Umbilical cord (tissue), 2 donors: ENCODE measurements at places on chromosomes 5 and 9. TPM values are rescaled to one million over a fixed set of nuclear protein-coding genes. Genes with fewer than 3 reads are reported as not detected.
A peak's percentile ranks its signal among the peaks of the same experiment; 100 is the strongest.

DNA sequence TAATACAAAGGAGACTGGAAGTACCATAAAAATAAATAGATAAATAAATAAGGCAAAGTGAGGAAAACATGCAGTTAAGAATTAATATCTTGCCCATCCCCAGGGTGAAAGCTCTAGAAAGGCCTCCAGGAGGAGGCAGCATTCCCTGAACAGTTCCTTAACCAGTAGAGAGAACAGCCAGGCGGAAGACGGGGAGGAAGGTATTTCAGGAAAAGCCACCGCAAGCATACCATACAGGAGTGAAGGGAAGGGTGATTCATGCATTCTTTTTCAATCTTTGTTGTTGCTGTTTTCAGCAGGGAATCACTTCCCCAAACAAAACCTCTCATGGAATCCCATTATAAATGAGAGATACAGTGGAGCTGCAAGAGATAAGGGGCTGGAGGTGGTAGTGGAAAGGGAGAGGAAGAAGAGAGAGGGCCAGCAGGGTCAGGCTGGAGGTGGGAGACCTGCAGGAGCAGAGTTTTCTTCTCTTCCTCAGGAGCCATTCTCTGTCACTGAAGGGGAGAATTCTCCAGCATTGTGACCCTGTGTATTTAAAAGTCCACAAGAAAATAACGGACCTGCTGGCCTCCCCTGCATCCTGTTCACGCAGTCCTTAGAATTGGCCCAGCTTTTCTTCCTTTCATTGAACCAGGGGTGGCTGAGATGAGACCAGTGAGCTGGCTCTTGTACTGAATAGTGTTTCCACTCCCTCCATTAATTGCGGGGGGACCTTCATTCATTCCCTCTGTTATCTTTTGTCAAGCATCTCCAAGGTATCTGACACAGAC is 255.9 kb downstream of the FAM114A2 start:
- no peak for DNase-seq

GRCh38 chr5:77369566-77369965 is 122.5 kb downstream of the WDR41 start:
- DNase-seq = no peak

DNA sequence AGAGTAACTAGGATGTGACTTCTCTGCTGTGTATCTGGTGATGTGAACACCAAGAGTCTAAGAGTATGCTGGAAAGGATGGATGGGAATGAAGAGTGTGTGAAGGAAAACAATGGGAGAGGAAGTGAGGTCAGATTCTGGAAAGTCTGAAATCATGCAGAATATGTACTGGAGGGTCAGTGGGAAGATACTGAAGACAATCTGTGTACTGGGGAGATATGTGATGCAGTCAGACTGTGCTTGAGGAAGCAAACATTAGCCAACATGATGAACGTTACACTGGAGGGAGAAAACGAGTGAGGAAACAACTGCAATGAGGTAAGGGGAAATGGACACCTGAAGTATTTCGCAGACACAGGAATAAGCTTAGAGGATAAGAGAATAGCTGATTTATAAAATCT is 105.7 kb downstream of the NR3C1 start:
- no peak for DNase-seq

DNA sequence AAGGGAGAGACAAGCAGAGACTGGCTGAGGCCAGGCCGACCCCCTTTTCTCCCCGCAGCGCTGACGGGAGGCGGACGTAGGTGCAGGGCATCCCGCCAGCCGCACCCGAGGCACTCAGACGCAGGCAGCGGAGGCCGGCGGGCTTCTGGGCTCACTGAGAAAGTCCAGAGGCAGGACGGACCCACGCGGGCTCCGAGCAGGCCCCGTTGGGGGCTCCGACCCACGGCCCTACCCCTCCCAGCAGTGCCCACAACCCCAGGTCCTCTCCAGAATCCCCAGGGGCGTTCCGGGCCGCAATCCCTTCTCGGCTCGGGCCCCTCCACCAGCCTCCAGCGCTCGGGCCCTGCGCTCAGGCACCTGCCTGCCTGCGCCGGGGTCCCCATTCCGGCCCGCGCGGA is 543 bp downstream of the MTMR12 start:
- DNase-seq = peak; percentile 63

DNA sequence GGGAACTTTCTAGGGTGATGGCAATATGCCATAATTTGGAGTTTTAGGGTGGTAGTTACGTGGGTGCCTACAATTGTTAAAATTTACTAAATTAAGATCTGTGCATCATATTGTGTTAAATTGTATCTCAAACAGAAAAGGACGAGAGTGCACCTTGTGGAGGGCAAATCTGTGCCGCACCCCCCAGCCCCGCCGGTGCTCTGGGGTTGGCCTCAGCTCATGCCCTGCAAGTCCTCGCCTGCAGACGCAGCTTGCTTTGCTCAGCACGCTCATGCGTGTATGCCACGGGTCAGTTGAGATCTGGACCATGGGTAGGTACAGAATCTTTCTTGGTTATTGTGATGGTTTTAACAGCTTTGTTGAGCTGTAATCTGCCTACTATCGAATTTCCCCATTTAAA is 33.7 kb upstream of the FCN1 start:
- no peak for DNase-seq

- DNase-seq = no peak
Observed at GRCh38 chr5:143248391-143248790, 155.1 kb downstream of the NR3C1 start.

- no peak for DNase-seq
Observed at GRCh38 chr5:157744051-157745011, 819 bp downstream of the LSM11 start.

DNA sequence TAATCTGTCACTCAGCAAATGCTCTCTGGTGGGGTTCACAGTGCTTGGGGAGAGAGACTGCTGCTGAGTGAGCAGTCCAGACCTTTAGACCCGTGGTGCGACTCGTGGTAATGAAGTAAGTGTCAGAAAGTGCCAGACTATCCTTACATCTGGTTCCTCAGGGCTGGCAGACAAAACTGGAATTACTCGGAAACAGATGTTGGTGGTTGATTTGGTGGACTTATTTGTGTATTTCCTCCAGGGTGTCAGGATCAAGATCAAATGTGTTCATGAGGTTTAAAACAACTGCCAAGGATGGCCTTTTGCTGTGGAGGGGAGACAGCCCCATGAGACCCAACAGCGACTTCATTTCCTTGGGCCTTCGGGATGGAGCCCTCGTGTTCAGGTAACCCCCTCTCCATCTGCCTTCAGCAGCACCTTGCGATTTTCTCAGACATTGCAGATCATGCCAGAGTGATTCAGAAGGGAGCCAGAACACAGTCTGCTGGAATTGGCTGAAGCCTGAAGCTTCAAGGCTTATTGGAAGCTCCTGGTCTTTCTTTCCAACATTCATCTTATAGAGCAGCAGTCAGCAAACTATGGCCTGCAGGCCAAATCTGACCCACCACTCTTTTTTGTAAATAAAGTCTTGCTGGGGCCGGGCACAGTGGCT is 105.2 kb downstream of the LIFR start:
- no peak for DNase-seq

GRCh38 chr9:128027705-128028104 is 39.4 kb downstream of the NAIF1 start:
- no peak for DNase-seq

GRCh38 chr5:93307557-93307956 is 273.5 kb downstream of the NR2F1-AS1 start:
- DNase-seq = no peak

DNA sequence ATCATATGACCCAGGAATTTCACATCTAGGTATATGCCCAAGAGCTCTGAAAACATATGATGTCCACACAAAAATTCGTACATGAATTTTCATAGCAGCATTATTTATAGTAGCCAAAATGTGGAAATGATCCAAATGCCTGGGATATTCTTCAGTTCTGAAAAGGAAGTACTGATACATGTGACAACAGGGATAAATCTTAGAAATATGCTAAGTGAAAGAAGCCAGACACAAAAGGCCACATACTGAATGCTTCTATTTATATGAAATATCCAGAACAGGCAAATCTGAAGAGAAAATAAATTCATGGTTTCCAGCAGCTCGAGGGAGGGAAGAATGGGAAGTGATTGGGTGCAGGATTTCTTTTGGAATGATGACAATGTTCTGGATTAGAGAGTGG is 16.8 kb upstream of the ZBTB43 start:
- peak; percentile 79 for DNase-seq

- DNase-seq = no peak
Observed at GRCh38 chr5:61386045-61386800, 54.2 kb downstream of the ZSWIM6 start.

GRCh38 chr9:127838375-127839078 is 15.9 kb downstream of the ENG start:
- DNase-seq = peak; percentile 76

DNA sequence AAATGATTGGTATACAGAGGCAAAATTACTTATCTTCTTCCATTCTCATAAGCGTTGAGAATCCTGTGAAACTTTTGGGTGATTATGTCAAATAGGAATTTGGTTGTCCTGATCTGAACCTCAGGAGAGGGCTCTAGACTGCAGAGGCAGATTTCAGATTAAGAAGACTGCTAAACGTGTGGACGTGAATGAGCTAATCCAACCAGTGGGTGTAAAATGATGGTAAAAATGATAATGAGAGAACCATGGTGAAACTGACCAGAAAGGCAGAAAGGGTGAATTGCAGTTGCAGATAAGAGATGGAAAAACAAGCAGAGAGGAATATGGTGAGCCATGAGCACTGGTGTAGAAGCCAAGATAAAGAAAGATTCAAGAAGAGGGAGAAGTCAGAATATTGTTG is 1200.2 kb upstream of the CDH6 start:
- no peak for DNase-seq

DNA sequence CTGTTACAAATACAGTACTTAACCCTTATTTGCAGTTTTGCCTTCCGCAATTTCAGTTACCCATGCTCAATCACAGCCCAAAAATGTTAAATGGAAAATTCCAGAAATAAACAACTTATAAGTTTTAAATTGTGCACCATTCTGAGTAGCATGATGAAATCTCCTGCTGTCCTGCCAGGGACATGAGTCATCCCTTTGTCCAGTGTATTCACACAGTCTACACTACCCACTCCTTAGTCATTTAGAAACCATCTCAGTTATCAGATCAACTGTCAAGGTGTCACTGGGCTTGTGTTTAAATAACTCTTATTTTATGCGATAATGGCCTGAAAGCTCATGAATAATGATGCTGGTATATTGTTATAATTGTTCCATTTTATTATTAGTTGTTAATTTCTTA is 95.8 kb downstream of the PLCXD3 start:
- DNase-seq = peak; percentile 5

DNA sequence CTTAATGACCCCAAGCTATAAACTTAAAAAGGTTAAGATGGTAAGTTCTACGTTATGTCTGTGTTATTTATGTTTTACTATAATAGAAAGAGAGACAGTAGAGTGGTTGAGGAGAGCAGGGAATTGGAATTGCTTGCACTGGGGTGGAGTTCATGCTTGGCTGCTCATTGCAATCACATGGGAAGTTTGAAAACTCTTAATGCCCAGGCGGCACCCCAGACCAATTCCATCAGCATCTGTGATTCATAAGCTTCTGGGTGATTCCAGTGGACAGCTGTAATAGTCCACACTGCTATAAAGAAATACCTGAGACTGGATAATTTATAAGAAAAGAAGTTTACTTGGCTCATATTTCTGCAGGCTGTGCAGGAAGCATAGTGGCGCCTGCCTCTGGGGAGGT is 323.9 kb upstream of the MSX2 start:
- no peak for DNase-seq

DNA sequence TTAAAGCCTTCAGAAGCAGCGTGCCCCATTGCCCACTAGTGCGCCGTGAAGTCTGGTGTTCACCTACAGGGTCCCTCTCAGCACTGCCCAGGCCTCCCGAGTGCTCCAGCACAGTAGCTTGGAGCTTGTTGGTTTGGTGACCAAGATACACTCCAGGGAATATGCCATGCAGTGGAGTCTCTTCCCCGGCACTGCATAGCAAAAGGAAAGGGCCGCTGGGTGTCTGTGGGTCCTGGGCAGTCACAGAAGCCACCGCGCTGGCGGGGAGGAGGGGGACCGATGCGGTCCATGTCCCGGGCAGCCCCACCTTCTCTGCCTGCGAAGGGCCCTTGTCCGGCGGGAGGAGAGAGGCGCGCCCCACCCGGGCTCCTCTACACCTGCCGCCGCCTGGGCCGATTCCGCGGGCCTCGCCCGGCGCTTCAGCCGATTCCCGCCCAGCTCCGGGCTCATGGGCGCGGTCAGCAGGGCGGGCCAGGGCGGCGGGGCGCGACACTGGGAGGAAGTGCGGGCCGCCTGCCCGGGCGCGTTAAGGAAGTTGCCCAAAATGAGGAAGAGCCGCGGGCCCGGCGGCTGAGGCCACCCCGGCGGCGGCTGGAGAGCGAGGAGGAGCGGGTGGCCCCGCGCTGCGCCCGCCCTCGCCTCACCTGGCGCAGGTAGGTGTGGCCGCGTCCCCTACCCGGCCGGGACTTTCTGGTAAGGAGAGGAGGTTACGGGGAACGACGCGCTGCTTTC is at the start of gene SYK:
TSS of gene SYK (plus strand) at position 579 of the 732 bp plus-strand sequence. CDS start 42,080 bp downstream, outside the sequence.
- DNase-seq = peak; percentile 34

- no peak for DNase-seq
Observed at GRCh38 chr9:78050421-78050820, 18.8 kb upstream of the GNAQ start.

DNA sequence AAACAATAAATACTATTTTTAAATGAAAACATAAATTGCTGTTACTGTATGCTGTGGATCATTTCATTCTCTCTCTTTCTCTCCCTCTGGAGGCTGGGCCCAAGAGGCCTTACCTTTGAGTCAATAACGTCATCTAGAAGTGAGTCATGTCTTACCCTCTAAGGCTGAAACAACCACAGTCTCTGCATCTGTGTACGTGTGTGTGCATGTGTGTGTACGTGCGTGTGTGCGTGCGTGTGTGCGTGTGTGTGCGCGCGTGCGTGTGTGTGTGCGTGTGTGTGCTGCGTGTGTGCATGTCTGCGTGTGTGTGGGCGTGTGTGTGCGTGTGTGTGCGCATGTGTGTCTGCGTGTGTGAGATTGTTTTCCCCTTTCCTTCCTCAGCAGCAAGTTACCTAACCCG is 13.6 kb upstream of the IL17B start:
- no peak for DNase-seq

Gene SLC30A5
- 48.9 TPM for total RNA-seq

Gene RMRP
- total RNA-seq = 12,614 TPM

Gene SCGB3A2
- total RNA-seq = not detected

Gene JAKMIP2
- total RNA-seq = 1.2 TPM

Gene MARCOL
- 3.9 TPM for total RNA-seq

Gene TMEM174
- total RNA-seq = 4.3 TPM

Gene ARPC5L
- 10.1 TPM for total RNA-seq

Gene PCDHB13
- total RNA-seq = 1.7 TPM
